Right cardiac atrium (tissue), 5 donors: ENCODE measurements at places on chromosomes 11 and 22. TPM values are rescaled to one million over a fixed set of nuclear protein-coding genes. Genes with fewer than 3 reads are reported as not detected.

GRCh38 chr11:102457865-102458264, 5.3 kb upstream of the TMEM123 start:
- DNase-seq, result no peak

TBX10 gene
- not detected for total RNA-seq

GRCh38 chr11:111320728-111321568, 22.6 kb downstream of the POU2AF3 start:
- DNase-seq, result no peak

- DNase-seq, result no peak
These were observed 134.7 kb upstream of the PGR start for GRCh38 chr11:101264306-101264705.

DNA sequence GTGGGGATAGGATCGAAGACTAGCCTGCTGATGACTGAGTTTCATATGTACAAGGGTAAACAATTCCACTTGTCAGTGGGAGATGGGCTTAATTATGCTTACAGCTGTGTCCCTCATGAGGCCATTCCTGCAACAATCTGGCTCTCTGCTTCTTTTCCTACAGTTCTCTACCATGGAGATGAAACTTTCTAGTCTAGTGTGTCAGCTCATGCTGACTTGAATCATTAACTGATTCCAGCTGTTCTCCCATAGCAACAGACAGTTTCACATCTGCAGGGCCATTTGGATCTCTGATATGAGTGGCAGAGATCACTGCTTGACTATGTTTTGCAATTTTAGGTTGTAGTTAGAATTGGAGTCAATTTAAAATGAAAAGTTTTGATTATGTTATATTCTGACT, 1251.7 kb upstream of the RAG2 start:
- no peak for DNase-seq

- no peak for DNase-seq
These were observed 88.2 kb upstream of the DDI1 start for GRCh38 chr11:103948187-103948763.

RAB30 gene
- total RNA-seq, result 22.3 TPM

- peak; percentile 44 for DNase-seq
These were observed 18.2 kb downstream of the RTN4R start for GRCh38 chr22:20249797-20250354.

SHISA8 gene
- total RNA-seq, result 2.8 TPM

GRCh38 chr11:128481135-128481534, 106.2 kb downstream of the ETS1 start:
- no peak for DNase-seq

DNA sequence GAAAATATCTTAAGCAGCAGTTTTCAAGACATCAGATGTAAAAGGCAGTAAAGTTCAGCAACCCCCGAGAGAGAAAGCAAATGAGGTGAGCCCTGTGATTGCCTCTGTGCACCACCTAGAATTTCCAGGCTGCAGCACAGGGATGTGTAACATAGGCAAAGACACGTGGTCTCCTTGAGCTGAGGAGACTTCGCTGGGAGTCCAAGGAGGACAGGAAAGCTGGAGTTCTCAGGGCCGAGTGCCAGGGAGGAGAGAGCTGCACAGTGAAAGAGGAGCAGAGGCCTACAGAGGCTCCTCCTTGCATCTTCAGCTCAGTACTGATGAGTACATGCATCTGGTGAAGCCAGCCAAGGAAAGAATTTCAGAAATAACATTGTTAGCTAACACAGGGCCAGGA, 17.6 kb upstream of the TOLLIP start:
- no peak for DNase-seq

GRIK4 gene
- total RNA-seq, result not detected

BIK gene
- total RNA-seq, result not detected

DNA sequence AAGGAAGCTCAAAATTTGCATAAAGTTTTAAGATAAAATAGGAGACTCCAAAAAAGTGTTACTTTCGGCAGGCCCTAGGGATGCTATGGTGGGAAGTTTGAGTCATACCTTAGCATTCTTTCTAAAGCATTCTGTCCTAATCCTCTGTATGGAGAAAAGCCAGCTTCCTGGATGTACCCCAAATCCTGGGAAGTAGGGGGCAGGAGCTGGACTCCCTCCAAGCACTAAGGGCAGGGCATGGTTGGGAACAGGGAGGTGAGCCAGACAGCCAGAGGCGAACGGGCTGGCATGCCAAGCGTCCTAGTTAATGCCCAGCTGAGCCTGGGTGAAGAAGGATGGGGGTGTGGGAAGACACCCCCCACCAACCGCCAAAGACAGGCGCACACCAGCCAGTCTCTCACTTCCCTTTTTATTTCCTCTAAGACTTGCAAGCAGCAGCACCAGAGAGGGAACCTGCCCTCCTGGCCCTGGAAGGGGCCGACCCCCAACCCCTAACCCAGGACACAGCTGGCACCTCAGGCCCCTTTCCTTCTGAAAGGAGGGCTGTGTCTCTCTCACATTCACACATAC, 23.9 kb downstream of the RTN4RL2 start:
- no peak for DNase-seq

ABCG4 gene
- 1.3 TPM for total RNA-seq

DNA sequence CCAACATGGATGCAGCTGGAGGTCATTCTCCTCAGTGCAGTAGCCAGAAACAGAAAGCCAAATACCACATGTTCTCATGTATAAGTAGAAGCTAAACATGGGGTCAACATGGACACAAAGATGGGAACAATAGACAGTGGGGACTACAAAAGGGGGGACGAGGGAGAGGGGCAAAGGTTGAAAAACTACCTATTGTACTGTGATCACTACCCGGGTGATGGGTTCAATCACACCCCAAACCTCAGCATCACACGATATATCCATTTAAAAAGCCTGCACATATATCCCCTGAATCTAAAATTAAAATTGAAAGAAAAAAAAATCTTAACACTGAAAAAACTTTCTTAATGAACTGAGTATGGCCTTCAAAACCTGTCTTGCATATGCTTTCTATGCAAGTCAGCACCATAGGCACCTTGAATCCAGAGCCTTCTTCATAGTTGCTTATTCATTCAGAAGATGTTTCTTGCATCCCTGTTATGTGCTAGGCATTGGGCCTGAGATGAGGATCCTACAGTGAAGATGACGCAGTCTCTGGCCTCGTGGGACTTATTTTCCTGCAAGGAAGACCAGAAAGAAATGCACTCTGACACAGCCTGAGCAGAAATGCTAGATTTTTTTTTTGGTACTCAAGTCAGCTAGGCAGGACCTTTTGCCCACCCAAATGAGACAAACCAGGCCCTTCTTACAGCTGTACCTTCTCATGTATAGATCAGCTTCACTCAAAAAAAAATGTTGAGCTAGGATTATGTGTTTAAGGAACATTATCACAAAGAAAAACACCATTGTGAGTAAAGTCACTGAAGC, 21.0 kb downstream of the NNMT start:
- DNase-seq, result peak; percentile 30

OR8G5 gene
- not detected for total RNA-seq

GRCh38 chr11:47564933-47565339, 463 bp upstream of the PTPMT1 start:
- DNase-seq, result no peak
